ENCODE measurements at places on chromosomes 12 and 14.

GRCh38 chr14:100159094-100159864 lies at the start of gene DEGS2:
Gene DEGS2, minus strand, starts transcription at chr14:100159645. Its CDS starts 58 bp downstream, at chr14:100159587.
- DNase-seq: no peak

DNA sequence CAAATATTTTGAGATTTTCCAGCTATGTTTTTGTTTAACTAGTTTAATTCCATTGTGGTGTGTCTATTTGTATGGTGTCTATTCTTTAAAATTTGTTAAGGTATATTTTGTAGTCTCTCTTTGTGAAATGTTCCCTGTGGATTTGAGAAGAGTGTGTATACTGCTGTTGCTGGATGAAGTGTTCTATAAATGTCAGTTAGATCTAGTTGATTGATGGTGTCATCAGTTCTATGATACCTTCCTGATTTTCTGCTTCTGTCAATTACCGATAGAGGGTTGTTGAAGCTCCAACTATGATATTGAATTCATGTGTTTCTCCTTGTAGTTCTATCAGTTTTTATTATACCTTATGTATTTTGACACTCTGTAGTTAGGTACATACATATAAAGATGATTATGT lies 53.1 kb downstream of the FUT8 start:
- no peak for DNase-seq

DNA sequence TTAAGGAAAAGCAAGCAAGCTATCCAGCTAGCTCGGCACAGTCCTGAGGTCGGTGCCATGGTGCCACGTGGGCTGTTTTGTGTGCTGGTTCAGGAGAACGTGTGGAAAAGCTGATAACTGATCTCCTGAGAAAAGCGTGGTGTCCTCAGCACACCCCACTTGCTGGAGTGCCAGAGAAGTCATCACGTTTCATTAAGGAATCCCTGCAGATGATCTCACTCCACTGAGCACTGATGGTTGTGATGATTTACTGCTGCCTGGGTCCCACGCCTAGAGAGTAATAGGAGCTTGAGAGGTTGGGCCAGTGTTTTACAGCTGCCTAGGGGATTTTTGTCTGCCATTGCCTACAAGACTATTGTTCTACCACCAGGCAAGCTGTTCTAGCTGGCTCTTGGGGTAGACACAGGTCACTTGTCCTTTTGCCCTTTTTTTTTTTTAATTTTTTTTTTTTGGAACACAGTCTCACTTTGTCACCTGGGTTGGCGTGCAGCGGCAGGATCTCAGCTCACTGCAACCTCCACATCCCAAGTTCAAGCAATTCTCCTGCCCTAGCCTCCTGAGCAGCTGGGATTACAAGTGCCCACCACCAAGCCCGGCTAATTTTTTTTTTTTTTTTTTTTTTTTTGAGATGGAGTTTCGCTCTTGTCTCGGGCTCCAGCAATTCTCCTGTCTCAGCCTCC lies 42.3 kb upstream of the EVL start:
- DNase-seq: no peak

GRCh38 chr12:93022603-93023340 lies 93.7 kb upstream of the EEA1 start:
- no peak for DNase-seq

DNA sequence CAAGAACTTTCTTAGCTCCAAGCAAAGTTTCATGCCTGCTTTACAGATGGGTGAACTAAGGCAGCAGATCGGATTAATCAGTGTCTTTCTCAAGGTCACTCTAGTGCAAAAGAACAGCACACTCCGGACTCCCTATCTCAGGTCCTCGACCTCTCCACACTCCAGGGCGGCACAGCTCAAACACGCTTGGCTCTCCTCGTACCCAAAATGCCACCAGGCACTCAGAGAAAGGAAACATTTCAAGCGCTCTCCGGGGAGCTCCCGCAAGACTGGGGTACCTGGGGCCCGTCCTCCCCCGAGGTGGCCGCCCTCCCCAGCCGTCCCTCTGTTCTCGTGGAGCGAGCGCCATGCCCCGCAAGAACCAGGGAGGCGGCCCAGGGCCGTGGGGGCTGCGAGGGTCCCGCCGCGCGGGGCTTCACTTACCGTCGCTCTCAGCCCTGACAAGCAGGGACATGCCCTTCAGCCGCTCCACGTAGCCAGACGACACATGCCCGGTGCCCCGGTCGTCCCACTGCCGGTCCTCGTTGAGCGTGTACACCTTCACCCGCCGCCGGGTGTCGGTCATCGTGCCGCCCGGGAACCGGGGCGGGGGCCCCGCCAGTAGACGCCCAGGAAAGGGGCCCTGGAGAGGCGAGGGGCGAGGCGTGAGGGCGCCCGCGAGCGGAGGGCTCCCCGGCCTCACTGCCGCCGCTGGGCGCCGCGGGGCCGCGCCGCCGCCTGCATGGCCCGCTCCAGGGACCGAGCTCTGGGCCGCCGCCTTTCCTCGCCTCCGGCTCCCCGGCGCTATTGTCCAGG lies 830 bp downstream of the PPP4R3A start:
- DNase-seq: no peak

GRCh38 chr12:82326905-82327503 lies 31.2 kb downstream of the CCDC59 start:
- DNase-seq: peak; percentile 4

- no peak for DNase-seq
These were observed 38.0 kb downstream of the ABCD2 start for GRCh38 chr12:39581592-39581991.

DNA sequence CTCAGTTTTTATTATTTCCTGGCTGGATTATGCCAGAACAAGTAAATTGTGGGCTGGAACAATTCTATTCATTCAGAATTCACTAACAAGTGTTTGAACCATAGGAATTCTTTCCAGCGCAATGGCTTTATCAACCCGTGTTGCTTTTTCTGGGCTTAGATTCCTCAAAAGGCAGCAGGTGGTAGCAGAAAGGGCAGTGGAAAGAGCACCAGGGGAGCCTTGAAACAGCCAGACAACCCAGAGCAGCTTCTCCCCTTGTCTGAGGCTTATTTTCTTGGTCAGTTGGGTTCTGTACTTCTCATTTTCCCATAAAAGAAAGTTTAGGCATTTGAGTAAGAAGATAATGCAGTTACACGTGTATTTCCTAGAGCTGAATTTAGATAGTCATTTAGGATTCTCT lies 130.7 kb downstream of the OTOGL start:
- no peak for DNase-seq

DNA sequence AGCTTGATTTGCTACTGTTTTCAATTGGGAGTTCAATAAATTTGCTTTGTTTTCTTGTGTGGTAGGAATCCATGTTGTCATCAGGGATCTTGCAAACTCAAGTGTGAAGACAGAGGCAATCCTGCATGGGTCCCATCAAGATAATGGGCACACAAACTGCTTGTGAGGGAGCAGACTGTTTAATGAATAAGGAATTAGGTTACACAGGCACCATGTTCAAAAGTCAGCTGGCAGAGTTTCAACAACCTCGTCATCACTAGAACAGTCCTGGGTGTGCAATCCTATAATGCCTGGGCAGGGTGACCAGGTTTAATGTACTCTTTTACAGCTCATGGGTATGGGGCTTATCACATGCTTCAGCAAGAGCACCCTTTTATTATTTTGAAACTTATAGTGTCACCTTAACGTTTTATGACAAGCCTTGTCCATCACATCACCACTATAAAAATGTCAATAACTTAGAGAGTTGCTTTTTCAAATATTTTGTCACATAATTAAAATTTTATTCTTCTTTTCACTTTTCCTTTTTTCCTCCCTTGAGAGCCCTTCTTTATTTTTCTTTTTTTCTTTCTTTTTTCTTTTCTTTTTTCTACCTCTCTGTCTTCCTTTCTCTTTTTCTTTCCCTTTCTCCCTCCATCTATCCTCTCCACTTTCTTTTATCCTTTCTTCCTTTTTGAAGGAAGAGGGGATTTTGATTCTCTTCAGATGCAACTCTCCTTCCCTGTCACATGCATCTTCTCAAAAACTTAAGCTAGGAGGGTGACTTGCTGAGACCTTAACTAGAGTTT lies 252.2 kb upstream of the ATP2B1 start:
- DNase-seq: no peak

GRCh38 chr12:17097674-17098073 lies 491.7 kb upstream of the LMO3 start:
- DNase-seq: no peak

DNA sequence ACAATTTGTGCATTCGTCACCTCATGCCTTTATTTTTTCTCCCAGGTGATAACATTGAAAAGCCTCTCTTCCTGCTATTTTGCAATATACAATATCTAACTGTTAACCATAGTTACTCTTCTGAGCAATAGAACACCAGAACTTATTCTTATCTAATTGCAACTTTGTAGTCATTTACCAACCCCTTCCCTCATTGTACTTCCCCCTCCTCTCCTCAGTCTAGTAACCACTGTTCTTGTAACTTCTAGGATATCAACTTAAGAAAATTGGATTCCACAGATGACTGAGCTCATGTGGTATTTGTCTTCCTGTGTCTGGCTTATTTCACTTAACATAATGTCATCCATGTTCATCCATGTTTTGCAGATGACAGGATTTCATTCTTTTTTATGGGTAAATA lies 7.6 kb downstream of the MUCL1 start:
- no peak for DNase-seq

DNA sequence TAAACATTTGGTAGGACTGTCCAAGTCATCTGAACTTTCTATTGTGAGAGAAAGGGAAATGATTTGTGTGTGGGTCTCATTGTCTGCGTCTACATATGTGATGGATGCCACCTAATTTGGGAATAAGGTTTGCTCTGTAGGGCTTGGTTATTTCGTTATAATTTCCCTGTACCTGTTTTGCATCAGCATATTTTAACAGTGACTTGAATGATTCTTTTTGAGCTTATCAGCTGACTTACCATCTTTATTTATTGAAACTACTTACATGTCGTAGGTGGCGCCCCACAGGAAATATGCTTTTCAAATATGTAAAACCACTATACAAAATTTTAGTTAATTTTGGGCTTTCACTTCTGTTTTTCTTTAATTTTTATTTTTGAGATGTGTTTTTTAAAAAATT lies 56.5 kb upstream of the BCAT1 start:
- DNase-seq: no peak

DNA sequence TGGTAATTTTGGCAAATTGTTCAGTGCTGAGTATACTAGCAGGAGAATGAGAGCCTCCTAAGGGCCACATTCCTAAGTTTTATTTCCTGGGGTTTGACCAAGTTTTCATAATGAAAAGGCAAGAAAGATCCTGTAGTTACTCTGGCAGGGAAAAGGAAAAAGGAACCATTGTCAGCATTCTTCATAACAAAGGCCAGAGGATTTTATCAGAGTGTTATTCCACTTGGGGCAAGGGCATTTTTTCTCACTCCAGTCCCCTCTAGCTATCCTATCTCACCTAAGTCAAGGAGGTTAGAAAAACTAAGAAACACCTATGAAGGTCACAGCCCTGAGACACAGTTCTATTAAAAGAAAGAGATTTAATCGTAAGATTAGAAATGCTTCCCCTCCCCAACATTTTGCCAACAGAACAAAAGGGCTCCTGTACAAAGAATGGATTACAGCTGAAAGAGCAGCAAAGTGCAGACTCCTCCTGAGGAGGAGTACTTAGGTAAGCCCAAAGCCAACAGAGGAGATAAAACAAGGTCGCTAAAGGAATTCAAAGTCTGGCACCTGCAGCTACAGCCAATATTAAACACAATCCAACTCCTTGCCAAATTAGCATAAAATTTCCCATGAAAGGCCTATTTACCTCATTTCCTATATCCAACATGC lies 162.4 kb downstream of the GALC start:
- no peak for DNase-seq

DNA sequence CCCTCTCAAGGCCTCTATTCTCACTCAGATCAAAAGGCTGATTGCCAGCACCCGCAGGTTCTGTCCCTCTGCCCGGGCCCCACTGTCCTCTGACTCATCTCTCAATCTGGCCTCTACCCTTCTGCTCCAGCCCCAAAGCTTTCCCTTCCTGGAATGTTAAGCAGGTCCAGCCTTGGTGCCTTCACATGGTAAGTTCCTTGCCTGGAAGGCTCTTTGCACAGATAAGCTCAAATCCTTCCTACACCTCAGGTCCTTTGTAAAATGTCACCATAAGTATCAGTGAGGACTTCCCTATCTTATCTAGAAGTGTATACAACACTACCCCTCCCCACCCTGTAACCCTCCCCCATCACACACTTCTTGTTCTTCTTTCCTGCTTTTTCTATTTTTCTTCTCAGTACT lies 22.2 kb downstream of the LPCAT3 start:
- DNase-seq: no peak

DNA sequence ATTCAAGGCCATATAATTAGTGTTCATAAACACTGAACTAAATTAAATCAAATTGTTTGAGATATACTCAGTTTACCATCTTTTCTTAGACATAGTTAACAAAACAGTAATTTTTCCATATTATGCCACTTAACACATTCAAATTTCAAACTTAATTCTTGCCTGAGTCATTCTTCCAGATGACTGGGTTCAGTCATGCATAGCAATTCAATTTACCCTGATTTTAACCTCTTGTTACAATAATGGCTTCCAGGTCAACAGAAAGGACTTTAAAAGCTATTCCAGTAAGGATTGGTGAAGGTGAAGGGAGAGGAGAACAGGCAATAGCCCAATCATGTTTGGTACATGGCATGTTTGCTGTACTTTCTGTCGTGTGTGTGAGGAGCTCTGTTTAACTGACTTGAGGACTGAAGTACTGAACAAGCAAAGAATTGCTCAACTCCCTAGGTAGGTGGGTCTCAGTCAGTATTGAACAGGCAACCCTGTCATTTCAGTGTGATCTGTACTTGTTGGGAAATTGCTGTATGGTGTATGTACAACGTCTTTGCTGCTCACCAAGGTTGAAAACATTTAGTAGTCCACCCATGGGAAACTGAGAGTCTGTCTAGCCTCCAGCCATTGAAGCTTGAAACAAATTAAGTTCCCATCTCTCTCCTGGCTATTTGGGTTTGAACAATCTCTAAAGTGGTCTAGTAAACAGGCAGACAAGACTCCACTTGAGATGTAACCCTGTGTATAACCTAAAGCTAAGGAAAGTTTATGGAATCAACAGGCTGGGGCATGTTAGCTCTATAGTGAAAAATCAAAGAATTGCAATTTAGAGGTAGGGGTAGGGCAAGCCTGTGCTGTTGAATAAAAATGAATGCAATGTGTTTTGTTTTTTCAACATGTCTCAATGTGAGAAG lies 327.2 kb downstream of the BTG1 start:
- DNase-seq: no peak

DNA sequence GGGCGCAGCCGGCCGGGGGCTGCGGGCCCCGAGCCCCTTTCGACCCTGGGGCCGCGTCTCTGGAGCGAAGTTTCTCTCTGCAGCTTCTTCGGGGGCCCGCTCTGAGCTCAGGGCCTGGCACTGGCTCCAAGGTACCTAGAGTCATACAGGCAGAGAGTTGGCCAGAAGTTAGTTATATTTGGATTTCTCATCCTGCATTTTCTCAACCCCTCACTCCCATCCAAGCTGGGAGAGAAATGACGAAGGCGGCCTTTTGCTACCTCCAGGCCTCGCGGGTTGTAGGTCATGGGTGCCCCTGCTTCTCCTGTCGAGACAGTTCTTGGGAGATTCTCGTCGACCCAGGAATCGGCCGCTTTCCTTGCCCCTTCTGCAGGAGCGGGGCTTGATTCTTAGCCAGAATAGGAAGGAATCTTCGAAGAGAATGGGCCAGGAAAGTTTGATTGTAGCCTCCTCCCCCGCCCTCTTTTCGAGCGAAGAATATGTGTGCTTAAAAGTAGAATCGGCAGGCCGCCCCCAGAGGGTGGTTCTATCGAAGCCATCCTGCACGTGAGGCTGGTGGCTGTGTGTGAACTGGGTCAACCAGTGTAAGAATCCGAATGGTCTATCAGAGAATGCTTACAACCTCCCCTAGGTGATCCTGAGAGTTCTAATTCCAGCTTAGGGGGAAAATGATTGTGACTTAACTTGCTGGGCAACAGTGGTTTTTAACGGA lies 785 bp downstream of the MLEC start:
- no peak for DNase-seq

GRCh38 chr14:94121485-94121884 lies 7.9 kb downstream of the IFI27L2 start:
- DNase-seq: no peak

- no peak for DNase-seq
These were observed 58.2 kb downstream of the HMGA2 start for GRCh38 chr12:65882486-65882885.
